ENCODE measurements at places on chromosomes 4 and X.
A peak's percentile ranks its signal among the peaks of the same experiment; 100 is the strongest.

- DNase-seq: peak; percentile 8
These were observed 23.5 kb downstream of the TIGD2 start for GRCh38 chr4:89134775-89135319.

DNA sequence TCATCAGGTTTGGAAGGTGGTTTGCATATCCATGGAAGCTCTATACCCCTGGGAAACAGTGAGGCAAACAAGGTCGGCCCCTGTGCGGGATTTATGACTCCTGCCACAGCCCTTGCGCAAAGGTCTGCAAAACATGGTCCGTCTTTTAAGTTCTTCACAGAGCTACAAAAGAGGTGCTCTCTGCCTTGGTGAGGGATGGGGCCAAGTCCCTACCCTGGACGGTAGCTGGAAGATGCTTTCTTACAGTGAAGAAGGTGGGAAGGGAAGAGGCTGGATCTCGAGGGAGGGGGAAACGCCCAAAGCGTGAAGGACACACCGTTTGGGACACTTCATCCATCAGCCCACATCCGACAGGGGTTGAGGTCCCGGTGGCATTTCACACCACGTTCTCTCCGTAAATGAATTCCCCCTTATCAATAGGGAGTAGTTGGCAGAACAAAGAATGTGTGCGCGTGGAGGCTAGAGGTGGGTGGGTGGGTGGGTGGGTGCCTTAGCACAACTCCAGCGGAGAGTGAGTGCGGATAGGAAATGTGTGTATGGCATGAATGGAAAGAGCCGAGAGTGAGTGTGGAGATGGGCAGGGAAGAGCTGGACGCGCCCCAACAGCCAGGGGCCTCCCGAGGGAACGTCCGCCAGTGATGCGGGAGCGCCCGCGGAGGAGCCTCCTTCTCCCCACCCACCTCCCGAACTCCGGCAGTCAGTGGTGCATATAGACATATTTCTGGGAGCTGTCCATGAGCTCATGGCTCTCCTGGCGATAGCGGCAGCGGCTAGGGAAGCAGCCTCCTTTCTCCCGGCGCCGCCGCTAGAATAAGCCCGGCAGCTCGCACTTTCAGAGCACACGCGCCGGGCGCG is 68.3 kb downstream of the LARP7 start:
- peak; percentile 39 for DNase-seq

DNA sequence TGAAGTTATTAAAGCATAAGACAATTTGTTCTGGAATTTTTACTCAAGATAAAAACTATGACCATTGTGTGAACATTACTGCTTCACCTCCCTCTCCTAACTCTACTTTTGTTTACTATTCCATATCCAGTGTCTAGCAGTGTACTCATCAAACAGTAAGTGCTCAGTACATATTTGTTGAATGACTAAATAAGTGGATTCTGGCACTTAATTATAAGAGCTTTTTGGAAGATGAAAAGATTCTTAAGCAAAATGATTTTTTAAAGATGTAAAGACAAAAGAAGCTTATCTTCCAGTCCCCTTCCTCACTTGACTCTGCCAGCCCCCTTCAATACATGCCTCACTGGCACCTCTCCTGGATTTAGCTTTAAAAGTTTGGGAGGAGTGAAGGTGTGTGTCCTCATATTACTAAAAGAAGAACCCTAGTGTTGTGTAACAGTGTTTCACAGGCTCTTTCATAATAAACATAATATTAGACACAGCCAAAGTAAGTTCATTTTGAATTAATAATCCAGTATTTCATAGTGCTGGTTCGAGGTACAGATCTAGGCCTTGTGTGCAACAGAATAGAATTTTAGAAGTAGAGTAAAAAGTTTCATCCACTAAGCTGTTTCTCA is 53.0 kb downstream of the GAB1 start:
- no peak for DNase-seq

- no peak for DNase-seq
These were observed 20.8 kb downstream of the USO1 start for GRCh38 chr4:75745161-75745560.

GRCh38 chrX:108704839-108705238 is 31.5 kb downstream of the IRS4 start:
- DNase-seq: no peak

- no peak for DNase-seq
These were observed 579.1 kb downstream of the SPOCK3 start for GRCh38 chr4:166655231-166655630.

DNA sequence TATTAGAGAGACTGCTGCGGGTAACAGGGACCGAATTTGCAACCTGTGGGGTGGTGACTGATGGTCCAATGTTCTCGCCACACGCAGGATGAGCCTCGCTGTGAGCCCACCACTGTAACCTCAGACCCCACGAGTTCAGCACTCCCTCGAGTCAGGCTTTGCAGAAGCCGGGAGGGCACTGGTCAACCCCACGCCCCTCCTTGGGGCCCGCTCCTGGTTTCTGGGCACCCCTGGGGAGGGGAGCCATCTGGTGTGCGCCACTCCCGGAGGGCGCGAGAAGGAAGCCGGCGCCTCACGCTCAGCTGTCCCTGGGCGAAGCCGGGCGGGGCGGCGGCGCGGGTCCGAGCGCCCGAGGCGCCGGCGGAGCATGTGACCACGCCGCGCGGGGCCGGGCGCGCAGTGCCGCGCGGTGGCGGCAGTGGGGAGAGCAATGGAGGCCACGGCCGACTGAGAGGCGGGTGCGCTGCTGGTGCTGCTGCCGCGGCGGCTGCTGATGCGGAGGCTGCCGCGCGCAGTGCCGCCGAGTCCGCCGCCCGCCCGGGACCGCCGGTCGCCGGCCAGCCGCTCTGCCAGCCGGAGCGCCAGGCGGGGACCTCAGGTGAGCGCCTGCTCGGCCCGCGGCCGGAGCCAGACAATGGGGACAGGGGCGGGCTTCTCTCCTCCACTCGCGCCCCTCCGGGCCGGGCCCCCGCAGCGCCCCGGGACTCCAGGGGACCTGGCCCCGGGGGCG is 100.1 kb downstream of the CEP135 start:
- peak; percentile 71 for DNase-seq

- no peak for DNase-seq
These were observed 27.1 kb upstream of the MAP9 start for GRCh38 chr4:155403886-155404285.

- DNase-seq: no peak
These were observed 184.3 kb downstream of the QDPR start for GRCh38 chr4:17327591-17327990.

GRCh38 chrX:148933881-148934280 is 433.5 kb downstream of the AFF2 start:
- no peak for DNase-seq

GRCh38 chrX:41475591-41476241 is 28.6 kb downstream of the NYX start:
- DNase-seq: no peak

GRCh38 chrX:2628751-2629315 is 62.3 kb upstream of the CD99 start:
- DNase-seq: no peak

- DNase-seq: no peak
These were observed 155.8 kb downstream of the ANTXR2 start for GRCh38 chr4:79917246-79917645.
